ENCODE measurements at places on chromosomes 7 and 10. TPM values are rescaled to one million over a fixed set of nuclear protein-coding genes. Genes with fewer than 3 reads are reported as not detected.

Gene EPDR1
- 0.42 TPM for total RNA-seq

Gene EFCAB10
- total RNA-seq: 0.94 TPM

Gene PTN
- not detected for total RNA-seq

Gene NKX2-3
- total RNA-seq: not detected

Gene ANXA8
- total RNA-seq: 0.31 TPM

Gene AMZ1
- total RNA-seq: 0.63 TPM

Gene ADARB2
- total RNA-seq: under 0.01 TPM

Gene CFAP46
- total RNA-seq: under 0.01 TPM

Gene EPHB6
- 8.3 TPM for total RNA-seq

Gene SLC26A5
- not detected for total RNA-seq

Gene FAM241B
- not detected for total RNA-seq

Gene INA
- 0.10 TPM for total RNA-seq

Gene OR6B1
- under 0.01 TPM for total RNA-seq

Gene BMPER
- 0.21 TPM for total RNA-seq
